ENCODE measurements at places on chromosomes 4 and X.
A peak's percentile ranks its signal among the peaks of the same experiment; 100 is the strongest.

DNA sequence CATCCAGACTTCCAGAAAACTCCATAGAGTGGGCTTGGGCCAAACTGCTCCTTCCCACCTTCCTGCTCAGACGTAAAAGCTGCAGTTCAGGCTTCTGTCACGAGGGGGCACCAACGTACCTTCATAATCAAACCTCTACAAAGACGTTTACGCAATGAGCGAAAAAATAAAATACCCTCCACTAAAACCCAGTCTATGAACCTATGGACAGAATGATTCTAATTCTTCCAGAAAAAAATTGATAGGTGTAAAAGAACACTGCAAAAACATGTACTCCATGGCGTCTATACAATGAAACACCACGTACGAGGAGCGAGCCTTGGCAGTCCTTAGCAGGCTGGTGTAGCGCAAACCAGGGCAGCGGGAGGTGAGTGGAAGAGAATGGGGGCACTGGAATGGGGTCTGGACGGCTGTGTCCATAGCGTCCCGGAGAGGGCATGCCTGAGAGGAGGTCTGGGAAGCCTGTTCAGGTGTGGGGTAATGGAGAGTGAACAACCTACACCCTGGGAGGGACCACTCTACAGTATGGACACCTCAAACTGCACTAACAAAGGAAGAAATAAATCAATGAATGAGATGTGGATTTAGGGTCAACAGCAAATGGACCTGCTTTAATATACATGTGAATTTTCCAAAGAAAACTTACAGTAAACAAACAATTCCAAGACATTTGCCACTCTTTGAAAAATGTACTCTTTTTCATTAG lies 14.4 kb upstream of the RAB40A start:
- peak; percentile 17 for DNase-seq

- no peak for DNase-seq
These were observed 158.2 kb downstream of the C4orf33 start for GRCh38 chr4:129254126-129254525.

GRCh38 chr4:185383451-185383850 lies 12.3 kb downstream of the LRP2BP start:
- DNase-seq: no peak

DNA sequence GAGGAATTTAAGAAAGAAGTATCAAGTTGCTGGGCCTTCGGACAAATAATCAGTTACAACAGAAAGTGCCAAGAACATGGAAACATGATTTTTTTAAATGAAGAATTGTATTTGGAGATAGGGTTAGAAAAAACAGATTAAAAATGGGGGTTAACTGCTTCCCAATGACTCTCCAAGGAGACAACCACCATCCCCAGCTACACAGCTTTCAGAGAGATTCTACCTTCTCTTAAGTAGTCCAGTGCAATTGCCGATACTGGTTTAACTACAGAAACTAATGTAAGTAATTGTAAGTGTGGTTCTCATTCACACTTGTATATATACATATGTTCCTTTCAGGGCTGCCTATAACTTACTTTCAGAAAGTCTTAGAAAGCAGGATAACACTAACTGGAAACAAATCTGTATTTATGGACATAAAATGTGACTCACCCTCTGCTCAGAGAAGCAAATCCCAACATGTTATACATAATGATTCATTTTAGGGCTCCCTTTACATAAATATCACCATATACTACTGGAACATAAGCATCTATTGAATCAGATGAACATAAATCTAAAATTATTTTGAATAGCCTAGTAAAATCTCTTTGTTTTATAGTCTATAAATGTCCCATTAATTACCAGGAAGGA lies 248.9 kb upstream of the UGT8 start:
- DNase-seq: no peak

DNA sequence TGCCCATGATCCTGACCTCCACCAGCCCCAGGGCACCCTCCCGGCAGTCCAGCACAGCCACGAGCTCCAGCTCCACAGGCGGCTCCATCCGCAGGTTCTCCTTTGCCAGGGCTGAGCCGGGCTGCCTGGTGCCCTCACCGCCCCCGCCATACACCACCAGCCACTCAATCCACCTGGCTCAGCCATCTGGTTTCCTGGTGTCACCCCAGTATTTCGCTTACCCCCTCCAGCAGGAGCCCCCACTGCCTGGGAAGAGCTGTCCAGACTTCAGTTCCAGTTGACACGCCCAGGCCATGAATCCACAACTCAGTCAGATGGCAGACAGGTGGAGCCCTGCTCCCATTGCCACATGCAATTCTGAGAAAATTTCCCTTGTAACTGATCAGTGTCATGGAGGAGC lies 3.9 kb downstream of the SHISA3 start:
- no peak for DNase-seq

GRCh38 chrX:53265771-53266574 lies 15.4 kb downstream of the IQSEC2 start:
- DNase-seq: no peak

- no peak for DNase-seq
These were observed 165.8 kb upstream of the CYSLTR1 start for GRCh38 chrX:78493180-78493579.

DNA sequence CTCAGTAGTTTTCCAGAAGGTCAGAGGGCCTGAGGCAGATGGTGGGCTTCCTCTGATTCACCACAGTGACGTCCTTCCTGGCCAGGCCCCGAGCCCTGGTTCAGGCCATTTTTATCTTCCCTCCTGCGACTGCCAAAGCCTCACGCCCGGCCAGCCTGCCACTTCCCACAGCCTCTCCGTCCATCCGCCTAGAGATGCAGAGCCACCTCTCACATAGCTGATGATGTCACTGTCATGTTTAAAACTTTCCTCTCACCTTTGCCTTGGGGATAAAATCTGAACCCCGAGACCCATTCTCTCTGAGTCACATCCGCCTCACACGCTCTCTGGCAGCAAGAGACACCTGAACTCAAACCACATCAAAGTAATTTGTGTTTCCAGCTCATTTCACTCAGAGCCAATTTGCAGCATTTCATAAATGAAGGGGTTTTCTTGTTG lies 175.3 kb downstream of the QDPR start:
- peak; percentile 67 for DNase-seq
